ENCODE measurements at places on chromosomes 5 and 9. TPM values are rescaled to one million over a fixed set of nuclear protein-coding genes. Genes with fewer than 3 reads are reported as not detected.

- no peak for DNase-seq
- H3K4me3 ChIP-seq = no peak overlapping the region
- H3K4me1 ChIP-seq = peaks cover 26% of the 10 kb centered on the region
- H3K27ac ChIP-seq = no peak overlapping the region
- H3K27me3 ChIP-seq = peaks cover 14% of the 10 kb centered on the region
Observed at GRCh38 chr9:132082188-132082587, 2.5 kb upstream of the MED27 start.

- DNase-seq = no peak
- peaks cover 74% of the 10 kb centered on the region for H3K27me3 ChIP-seq
- H3K4me1 ChIP-seq = peaks cover 15% of the 10 kb centered on the region
- H3K36me3 ChIP-seq = peaks cover 4% of the 10 kb centered on the region
- no peak overlapping the region for H3K4me3 ChIP-seq
Observed at GRCh38 chr5:3594510-3595005, 1.1 kb upstream of the IRX1 start.

NAIP gene
- 23.5 TPM for total RNA-seq

PKD2L2 gene
- not detected for total RNA-seq

- H3K27ac ChIP-seq = peak overlapping the region; percentile 78
- no peaks in the 10 kb centered on the region for H3K36me3 ChIP-seq
- peak overlapping the region; percentile 87 for H3K4me3 ChIP-seq
Observed at GRCh38 chr9:20043461-20043860, 254.6 kb upstream of the SLC24A2 start.

Measured in naive thymus-derived CD8-positive, alpha-beta T cell (primary cell).